Amygdala (tissue), 56 donors: ENCODE measurements at places on chromosomes 5 and 9.

DNA sequence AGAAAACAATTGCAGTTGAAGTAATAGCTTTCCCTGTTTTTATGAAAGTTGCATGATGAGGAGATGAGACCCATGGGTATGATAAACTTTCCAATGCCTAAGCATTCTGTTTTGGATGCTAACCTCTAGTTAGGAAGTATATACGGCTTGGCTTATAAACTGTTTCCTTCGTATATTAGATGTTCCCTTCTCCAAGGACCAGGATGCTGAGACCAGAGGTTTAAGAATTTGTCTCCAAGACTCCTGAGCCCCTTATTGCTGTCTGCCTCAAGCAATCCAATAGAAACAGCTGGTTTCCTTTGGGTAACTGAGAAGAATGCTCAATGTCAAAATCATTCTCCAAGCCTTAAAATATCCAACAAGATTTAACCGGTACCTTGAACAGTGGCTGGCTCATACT lies 12.2 kb upstream of the TNC start:
- DNase-seq = no peak

- DNase-seq = no peak
Observed at GRCh38 chr5:137669811-137670210, 66.1 kb downstream of the KLHL3 start.

GRCh38 chr9:4982721-4983482 lies 2.2 kb upstream of the JAK2 start:
- no peak for DNase-seq

- no peak for DNase-seq
Observed at GRCh38 chr5:154278186-154278585, 87.7 kb downstream of the GALNT10 start.

DNA sequence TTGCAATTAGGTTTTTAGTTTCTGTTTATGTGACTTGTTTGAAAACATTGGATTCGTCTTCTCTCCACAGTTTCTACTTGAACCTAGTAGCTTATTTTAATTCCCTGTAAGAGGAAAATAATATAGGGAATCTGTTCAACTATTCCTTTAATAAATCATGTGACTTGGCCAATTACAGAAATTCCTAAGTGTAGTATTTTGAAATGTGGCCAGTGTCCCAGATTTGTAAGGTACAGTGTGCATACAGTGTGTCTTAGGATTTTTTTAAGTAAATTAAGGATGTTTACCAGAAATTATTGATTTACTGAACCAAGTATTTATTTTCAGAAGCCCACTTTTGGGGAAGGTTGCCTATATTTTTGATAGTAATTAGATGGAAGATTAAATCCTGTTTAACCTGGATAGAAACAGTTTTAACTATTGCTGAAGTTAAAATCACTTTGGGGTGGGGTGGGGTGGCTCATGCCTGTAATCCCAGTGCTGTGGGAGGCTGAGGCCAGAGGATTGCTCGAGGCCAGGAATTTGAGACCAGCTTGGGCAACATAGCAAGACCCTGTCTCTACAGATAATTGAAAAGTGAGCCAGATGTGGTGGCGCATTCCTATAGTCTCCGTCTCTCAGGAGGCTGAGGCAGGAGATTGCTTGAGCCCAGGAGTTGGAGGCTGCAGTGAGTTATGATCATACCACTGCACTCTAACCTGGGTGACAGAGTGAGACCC lies 36.9 kb downstream of the G3BP1 start:
- no peak for DNase-seq

GRCh38 chr9:90616806-90617205 lies 25.8 kb downstream of the DIRAS2 start:
- no peak for DNase-seq

DNA sequence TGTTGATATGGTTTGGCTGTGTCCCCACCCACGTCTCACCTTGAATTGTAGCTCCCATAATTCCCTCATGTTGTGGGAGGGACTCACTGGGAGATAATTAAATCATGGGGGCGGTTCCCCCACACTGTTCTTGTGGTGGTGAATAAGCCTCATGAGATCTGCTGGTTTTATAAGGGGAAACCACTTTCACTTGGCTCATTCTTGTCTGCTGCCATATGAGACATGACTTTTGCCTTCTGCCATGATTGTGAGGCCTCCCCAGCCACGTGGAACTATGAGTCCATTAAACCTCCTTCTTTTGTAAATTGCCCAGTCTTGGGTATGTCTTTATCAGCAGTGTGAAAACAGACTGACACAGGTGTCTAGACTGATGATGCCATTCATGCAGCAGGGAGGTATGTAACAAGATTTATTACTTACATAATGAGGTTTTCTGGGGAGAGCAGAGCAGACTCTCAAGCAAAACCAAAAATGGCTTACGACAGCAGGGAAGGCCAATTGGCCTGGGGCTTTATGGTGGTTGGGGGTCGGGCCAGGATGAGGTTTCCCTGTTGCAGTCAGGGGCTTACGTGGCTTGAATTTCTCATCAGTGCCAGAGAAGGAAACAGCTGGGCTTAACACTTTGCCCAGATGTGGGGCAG lies 9.5 kb upstream of the COMMD10 start:
- no peak for DNase-seq

DNA sequence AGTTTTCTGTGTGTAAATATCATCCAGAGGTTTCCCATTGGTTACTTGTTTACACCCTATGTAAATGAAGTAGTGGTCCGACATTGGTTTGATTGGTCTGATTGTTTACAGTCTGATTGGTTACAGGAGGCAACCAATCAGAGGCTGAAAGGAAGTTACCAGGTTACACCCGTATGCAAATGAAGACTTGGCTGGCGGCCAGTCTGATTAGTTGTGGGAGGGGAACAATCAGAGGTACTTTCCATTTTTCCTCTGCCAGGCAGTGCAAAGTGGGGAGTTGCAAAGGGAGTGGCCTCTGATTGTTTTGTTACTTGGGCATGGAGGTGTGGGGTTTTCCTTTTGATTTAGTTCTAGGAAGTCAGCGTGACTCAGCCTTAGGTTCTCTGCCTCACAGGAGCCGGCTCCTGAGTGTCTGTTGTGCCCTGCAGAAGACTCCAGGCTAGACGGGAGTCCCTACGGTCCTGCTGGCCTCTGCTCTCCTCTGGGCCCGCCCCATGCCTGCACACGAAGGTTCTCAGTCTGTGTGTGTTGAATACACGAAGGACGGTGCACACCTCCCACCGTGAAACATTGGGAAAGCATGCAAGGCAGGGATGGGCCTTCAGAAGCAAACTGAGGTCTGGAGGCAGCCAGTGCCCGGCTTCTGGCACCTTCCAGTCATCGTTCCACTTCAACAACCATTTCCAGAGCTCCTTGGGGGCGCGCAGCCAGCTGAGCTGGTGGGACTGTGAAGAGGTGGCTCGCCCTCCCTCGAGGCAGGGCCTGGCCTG lies 42.9 kb downstream of the OLFM1 start:
- DNase-seq = no peak

- DNase-seq = peak; percentile 6
Observed at GRCh38 chr5:17219006-17219422, 1.6 kb downstream of the BASP1 start.

DNA sequence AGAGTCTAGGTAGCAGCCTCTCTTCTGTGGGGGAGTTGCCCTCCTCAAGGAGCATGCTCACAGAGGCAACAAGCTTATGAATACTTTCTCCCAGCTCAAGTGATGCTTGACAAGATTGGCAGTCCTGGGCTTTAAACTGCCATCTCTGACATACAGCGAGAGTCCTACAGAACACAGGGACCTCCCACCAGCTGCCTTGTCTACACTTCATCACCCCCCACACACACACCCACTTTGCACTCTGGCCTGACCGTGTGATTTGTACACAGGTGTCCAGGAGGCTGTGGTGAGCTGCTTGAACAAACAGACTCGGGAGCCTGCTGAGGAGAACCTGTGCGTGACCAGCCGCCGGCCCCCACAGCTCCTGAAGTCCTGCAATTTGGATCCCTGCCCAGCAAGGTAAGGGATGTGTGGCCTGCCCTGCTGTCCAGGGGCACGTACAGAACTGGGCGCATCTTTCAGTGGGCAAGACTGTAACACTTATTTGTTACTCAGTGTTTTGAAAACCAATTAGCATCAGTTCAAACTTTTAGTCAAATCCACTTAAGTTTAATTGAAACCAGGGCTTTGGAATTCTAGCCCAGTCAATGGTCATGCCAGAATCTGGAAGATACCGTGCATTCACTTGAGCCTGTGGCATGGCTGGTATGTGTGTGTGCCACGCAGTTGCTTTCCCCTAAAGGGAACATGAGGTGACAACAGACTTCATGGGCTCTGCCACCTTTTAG lies 247.5 kb downstream of the ADAMTSL1 start:
- no peak for DNase-seq

DNA sequence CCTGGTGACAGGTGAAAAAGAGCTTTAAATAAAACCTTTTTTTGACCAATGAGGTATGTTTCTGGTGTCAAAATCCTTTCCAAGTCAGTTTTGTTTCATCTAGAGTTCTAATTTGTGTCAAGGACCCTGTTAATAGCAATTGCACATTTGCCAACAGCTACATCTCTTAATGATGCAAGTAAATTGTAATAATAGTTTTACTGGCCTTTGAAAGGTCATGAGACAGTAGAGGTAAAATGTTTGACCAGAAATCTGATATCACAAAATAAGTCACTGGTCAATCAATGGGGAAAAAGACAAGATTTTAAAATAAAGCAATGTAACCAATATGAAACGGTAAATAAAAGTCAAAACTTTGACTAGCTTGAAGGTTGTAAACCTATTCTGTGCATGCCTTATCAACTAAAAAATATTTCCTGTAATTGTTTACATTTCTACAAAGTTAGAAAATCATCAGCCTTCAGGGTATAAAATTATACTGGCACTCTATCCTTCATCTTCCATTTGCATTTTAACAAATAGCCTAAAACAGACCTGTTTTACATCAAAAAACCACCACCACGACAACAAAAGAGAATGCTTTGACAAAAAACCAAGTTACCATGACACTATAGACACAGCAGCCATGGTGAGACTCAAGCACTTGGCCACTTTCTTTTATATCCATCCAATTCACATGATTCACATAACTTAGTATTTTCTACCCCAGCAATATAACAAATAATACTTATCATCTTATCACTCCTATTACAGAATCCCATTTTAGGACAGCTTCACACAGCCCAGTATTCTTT lies 3.0 kb downstream of the NADK2 start:
- DNase-seq = no peak

DNA sequence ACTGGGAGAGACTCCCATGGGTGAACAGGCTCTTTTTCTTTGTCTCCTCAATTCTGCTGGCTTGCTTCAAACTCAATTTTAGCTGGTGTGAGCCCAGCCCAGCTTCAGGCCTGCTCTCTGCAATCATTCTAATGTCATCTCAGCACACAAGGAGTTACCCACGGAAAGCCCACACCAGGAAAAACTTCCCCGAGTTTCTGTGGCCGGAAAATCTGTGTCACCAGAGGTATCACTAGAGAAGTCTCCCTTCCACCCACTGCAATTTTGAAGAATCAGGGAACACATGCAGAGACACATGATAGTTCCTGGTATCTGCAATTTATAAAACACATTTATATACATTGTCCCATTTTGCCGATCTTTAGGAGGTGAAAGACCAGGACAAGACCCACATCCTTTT lies 13.5 kb upstream of the NDFIP1 start:
- DNase-seq = no peak

- no peak for DNase-seq
Observed at GRCh38 chr5:22249209-22249729, 603.9 kb downstream of the CDH12 start.

- no peak for DNase-seq
Observed at GRCh38 chr5:130035388-130035787, 131.1 kb downstream of the CHSY3 start.
